AG09319 (cell line): ENCODE measurements at places on chromosomes 6 and 20.

DNA sequence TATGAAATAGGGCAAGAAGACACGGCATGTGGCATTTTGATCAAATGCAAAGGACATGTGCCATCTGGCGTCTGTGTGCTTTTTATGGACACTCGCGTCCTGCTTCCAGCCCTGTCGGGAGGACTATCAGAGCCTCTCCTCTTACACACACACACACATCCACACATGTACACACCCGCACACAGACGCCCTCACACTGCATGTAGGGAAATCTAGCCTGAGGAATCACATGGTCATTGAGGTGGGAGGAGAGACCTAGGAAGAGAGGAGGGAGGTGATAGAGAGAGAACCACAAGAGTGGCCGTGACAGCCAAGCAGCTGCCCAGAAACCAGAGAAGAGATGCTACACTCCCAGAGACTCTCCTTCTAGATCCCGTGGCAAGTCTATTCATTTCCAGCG is 105.9 kb upstream of the CDYL start:
- DNase-seq = no peak

DNA sequence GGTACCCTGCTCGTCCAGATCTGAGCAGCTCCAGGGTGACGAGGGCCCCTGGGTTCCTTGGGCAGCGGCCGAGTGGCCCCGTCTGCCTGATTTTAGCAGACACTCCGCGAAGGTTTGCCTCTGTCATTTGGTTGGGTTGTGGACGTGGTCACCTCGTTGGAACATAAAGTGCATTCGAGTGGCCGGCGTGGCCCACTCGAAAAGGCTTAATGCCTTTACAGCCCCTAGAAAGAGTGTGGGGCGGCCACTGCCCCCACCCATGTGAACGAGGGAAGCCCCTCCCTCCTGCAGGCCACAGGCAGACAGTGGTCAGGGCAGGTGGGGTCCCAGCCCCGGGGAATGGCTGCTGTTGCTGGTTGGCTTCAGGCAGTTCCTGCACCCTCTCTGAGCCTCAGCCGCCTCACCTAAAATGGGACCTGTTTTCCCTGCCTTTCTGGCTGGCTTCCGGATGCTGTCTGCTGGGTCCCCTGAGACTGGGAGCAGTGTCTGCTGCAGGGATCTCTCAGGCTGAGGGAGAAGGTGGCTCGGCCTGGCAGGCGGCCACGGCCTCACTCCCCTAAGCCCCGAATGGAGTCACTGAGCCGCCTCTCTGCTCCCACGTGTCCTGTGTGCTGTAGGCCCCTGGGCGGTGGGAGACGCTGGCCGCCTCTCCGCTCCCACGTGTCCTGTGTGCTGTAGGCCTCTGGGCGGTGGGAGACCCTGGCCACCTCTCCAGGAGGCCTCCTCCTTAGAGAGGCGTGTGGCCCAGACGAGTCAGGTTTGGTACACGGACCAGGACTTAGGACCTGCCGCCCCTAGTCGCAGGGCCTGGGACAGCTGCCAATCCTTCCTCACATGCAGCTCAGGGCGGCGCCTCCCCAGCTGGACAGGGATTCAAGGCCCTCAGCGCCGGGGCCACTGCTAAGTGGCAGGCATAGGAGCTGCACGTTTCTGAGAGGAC is 233.0 kb downstream of the ERMARD start:
- DNase-seq = no peak

DNA sequence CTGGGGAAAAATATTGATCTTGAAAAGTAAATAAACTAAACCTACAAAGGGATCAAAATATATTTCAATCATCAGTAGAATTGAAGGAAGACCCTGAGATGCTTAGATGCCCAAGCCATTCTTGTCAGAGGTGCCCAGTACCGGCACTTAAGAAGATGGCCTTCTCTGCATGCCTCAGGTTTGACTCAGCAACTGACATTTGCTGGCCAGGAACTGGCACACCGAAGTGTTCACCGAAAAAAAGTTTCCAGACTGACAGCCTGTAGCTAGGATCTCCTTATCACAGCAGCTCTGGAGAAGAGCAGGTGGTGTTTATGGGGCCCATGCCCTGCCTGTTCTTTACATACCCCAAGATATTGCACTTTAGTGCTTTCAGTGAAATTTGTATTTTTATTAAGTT is 203.2 kb downstream of the MOXD1 start:
- no peak for DNase-seq

GRCh38 chr6:142275236-142276006 is 26.4 kb upstream of the ADGRG6 start:
- no peak for DNase-seq

DNA sequence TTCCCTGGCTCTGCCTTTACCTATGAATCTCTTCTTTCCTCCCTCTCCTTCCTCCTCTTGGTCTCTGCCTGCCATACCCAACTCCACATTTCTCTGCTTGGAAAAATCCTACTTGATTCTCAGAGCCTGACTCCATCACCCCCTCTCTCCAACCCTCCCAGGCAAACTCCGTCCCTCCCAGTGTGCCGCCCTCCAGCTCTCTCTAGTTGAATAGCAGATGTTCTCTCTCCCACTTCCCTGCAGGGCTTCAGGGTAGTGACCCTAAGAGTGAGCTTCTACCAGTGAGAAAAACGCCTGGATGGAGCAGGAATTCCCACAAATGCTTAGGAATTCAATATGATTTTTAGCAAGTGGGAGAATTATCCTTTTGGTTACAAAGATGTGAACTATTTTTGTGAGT is 141.6 kb downstream of the MTHFD1L start:
- no peak for DNase-seq

DNA sequence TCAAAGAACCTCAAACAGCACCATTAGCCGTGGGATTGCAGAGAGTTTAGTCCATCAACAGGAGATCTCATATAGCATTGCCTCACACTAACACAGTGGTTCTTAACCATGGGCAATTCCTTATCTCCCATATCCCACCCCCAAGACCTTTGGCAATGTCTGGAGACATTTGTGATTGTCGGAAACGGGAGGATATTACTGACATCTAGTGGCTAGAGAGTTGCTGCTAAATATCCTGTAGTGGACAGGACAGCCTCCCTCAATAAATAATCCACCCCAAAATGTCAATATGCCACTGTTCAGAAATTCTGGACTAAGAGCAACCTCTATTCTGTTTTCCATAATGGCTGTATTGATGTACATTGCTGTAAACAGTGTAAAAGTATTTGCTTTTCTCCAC is 210.1 kb upstream of the CCN2 start:
- peak; percentile 35 for DNase-seq

- no peak for DNase-seq
Observed at GRCh38 chr20:58987790-58988564, 6.9 kb downstream of the NELFCD start.
